ENCODE measurements at places on chromosomes 16 and 17. TPM values are rescaled to one million over a fixed set of nuclear protein-coding genes. Genes with fewer than 3 reads are reported as not detected.

The OTOA gene
- not detected for total RNA-seq

The LDHD gene
- total RNA-seq: 0.40 TPM

The GDPD3 gene
- 0.80 TPM for total RNA-seq

The CAPNS2 gene
- total RNA-seq: not detected

The HSPB9 gene
- total RNA-seq: not detected

The PERCC1 gene
- total RNA-seq: not detected

The ACBD4 gene
- 6.5 TPM for total RNA-seq

The HOXB4 gene
- 6.9 TPM for total RNA-seq
